Activated T-cell treated with anti-CD3 and anti-CD28 coated beads for 48 hours (primary cell): ENCODE measurements at places on chromosomes 7 and 10.

DNA sequence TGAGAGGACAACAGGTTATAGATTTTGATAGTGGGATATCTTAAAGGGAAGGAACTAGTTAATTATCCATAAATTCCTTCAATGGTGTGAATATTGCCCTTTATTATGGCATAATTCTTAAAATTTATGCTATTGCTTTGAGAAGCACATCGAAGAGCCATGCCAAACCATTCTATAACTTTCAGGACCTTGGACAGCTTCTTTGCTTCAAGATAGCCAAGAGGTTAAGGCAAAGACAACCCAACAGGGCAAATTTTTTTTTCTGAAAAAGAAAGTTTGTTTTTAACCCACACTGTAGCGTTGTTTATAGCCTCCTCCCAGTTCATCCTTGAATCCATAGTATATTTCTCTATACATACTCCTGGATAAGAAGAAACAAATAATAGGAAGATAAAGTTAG lies 103.2 kb downstream of the NRG3 start:
- no peak for DNase-seq

GRCh38 chr10:75928231-75928630 lies 496.8 kb downstream of the LRMDA start:
- no peak for DNase-seq

GRCh38 chr7:87878208-87878735 lies 2.0 kb downstream of the DBF4 start:
- DNase-seq: no peak

GRCh38 chr7:106768324-106768751 lies 96.7 kb upstream of the PIK3CG start:
- DNase-seq: no peak

DNA sequence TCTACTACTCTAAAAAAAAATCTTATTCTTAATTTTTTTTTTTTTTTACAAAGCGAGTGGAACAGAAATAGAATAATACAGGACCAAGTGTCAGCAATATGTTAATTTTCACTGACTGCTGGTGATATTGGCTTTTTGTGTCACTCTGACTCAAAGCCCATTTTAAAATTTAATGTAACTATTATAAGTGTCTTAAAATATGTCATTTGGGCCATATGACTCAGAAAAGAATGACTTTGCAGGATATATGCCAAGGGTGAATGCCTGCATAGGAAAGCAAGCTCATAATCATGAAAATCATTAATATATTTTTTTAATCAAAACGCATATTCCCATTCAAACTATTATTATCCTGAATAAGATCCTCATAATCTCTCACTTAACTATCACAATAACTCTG lies 149.2 kb downstream of the GNAT3 start:
- DNase-seq: no peak

- DNase-seq: no peak
Measured at GRCh38 chr10:128723631-128724205, 597.5 kb upstream of the MKI67 start.

DNA sequence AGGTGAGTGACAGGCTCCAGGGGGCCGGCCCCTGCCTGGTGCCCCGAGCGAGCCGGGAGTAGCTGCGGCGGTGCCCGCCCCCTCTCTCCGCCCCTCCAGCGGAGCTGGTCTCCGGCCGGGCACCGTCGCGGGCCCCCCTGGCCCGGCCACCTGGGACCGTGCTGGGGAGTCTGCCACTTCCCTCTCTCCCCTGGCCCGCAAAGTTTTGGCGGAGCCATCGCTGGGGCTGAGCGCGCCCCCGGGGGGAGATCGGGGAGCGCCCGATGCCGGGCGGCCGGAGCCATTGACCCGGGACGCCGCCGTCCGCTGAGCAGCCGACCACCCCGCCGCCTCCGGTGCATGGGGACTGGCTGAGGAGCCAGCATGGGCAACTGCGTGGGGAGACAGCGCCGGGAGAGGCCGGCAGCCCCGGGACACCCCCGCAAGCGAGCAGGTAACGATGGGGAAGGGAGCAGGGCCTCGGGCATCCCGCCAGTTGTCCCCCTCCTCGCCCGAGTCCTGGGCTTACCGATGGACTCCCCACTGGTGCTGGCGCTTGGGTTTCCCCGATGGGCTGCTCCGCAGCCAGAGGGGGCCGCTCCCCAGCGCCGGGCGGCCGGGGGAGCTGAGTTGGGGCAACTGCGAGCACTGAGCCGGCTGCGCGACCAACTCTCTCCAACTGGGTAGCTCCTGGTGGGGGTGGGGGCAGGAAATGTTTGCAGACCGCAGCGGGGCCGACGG lies at the start of gene UBTD1:
TSS of gene UBTD1 (plus strand) at position 84 of the 720 bp plus-strand sequence. CDS start at position 364, 280 bp downstream.
- peak; percentile 30 for DNase-seq

DNA sequence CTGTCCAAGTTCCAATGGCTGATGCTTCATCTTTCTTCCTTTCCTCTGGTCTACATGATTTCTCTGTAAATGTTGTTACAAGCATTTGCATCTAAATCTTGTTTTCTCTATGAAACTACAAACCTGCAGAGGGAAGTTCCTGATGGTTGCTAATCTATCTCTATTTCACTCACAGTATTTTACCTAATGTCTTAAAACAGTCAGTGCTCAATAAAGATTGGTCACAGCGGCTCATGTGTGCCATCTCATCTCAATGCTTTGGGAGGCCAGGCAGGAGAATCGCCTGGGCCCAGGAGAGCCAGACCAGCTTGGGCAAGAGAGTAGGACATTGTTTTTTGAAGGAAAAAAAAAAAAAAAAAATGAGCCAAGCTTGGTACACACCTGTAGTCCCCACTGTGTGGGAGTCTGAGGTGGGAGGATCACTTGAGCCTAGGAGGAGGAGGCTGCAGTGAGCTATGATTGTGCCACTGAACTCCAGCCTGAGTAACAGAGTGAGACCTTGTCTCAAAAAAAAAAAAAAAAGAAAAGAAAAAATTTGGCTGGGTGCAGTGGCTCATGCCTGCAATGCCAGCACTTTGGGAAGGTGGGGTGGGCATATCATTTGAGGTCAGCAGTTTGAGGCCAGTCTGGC lies 71.3 kb upstream of the ARMC3 start:
- no peak for DNase-seq

DNA sequence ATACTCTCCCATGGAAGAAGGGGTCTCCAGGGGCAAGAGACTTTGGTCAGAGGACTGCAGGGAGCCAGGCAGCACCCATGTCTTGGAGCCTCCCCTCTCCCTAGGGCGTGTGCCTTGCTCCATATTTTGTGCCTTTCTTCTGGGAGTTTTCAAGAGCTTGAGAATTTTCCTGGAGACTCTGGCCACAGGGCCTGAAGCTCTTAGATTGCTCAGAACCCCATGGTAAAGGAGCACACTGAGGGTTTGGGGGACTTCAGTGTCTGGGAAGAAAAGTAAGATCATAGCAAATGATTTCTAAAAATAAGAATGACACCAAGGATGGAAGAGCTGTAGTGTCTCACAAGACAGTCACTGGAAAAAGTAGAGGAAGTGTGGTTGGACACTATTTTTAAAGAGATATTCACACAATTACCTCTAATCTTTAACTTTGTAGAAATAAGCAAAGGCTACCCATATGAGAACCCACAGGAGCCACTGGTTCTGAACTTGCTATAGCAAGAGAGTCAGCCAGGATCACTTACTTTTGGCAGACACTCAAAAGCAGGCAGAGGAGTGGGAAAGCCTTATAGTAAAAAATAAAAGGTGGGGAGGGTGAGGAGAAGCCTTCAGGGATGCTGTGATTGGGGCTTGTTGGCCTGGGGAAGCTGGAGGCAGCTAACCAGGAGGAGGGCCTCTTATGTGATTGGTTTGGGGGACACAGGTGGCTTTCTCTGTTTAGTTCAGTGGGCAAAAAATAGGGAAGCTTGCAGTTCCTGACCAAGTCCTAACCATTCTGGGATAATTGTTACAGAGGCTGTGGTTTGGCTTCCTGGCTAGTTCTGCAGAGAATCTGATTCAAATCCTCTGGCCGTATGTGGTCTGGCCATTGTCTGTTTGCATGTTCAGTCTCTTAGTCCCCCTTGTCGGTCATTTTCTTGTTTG lies 5.1 kb upstream of the CSGALNACT2 start:
- DNase-seq: no peak

DNA sequence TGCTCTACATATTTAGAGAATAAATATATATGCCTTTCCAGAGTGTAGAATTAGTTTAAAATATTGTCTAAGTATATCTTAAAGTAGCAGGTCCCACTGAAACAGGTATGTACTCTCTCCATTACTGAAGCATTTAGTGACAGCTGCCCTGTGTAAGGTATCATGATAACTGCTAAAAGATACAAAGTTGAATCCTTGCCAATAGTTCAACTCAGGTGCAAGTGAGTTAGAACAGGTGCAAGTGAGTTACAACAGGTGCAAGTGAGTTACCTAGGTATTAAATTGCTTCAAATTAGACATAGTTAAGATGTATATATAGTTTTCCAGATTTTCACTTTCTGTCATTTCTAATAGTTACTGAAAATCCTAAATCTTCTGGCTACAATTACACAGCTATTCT lies 119.1 kb downstream of the CNOT4 start:
- no peak for DNase-seq

DNA sequence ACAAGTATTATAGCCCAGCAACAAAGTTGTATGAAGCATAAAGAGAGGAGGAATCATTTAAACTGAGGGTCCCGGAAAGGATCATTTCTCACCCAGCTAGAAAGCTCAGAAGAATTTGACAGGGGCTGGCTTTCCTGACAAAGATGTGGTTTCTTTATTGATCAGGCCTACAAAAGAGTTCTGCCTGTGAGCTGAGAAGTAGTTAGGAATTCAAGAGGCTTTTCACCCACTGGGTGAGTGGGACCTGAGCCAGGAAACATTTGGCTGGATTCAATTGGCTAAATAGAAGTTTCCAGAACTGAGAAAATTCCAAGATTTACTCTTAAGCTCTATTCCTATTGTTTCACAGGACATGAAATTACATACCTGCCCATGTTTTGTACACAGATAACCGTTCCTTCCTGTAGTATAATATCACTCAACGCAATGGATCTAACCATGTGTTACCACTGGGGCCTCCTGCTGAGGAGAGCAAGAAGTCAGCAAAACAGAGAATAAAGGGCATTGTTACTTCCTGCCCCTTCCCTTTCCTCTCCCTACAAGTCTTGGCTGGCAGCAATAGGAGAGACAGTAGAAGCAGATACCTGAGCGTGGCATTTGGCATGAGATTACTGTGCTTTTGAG lies 53.9 kb upstream of the PAPSS2 start:
- DNase-seq: no peak

DNA sequence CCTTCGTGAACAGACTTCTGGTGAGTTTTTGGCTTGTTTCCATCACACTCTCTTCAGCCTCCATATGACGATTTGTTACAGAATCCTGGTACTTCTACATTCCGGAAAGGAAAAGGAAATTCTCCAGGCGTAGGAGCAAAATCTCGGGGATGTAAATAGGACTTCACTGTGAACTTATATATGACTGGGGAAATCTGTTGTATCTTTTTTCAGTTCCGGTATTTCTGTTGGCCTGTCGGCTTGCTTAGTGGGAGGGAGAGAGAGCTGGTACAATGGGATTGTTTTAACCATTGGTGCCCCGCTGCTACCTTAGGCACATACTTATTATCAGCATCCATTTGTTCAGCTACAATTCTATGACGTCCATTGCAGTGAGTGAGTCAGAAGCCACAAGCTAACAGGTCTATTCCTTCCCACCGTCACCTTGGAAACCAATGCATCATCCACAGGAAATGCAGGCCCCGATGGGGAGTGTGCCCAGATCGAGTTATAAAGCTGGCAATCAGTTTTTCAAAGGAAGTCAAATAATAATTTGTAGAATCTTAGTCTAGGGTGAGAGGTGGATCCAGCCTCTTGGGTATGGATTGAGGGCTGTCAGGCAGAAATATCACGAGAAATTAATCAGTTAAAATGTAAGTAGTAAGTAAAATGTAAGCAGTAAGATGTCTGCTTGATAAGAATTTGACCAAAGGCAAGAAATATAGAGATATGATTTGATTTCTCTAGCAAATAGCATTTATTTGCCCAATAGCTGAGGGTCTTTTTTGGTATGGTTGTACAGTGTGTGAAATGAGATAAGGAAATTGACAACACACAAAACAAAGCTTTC lies 92.0 kb upstream of the MKLN1 start:
- peak; percentile 62 for DNase-seq

- peak; percentile 26 for DNase-seq
Measured at GRCh38 chr10:110207805-110208613, 604 bp downstream of the MXI1 start.

DNA sequence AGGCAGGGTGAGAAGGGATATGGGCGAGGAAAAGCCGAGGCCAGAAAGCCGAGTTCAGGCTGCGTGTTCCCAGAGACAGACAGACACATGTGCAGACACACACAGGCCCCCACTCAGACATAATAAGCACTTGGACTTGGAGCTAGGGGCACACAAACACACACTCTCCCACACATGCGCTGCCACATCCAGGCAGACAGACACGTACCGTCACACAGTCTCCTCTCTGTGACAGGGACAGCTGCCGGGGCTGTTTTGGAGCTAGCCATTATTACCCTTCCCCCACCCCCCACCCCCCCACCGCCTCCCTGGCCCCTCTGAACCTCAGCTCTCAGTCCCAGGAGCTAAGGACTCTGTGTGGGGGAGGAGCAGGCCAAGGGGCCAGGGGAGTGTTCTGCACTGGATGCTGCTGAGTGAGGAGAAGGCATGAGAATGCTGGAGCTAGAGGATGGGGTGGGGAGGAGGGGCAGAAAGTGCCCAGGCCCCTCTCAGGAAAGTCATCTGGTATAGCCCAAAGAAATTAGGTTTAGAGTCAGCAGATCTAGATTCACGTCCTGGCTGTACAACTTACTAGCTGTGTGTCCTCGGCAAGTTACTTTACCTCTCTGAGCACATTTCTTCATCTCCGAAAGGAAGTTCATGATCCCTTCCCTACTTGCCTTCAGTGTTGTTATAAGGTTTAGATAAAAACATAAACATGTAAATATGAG lies 6.3 kb downstream of the PITX3 start:
- no peak for DNase-seq

GRCh38 chr7:2475678-2476015 lies 551 bp downstream of the GRIFIN start:
- no peak for DNase-seq

- no peak for DNase-seq
Measured at GRCh38 chr10:72610466-72610865, 15.4 kb downstream of the MICU1 start.

GRCh38 chr7:151867912-151868311 lies 9.0 kb downstream of the PRKAG2 start:
- DNase-seq: no peak

DNA sequence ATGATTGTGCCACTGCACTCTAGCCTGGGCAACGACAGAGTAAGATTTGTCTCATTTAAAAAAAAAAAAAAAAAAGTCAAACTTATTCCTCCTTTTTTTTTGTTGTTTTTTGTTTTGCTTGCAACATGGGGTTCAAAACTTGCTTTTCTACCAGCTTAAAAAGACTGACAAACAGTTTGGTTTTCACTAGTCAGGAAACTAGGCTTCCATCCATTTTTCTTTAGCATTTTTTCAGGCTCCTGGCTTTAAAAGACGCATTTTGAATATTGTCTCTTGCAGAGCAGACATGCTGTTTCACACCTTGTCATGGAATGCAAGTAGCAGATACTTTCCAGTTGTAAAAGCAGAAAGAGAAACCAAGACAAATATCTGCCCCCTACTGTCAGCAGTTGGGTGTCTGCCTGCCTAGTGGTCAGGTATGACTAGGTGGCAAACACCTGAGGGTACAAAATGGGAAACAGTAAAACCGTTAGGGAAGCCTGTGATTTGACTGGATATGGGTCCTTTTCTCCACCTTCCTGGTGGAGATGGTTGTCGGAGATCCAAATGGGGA lies 139.9 kb downstream of the CCDC71L start:
- DNase-seq: no peak
